GM12878 (cell line): ENCODE measurements at places on chromosomes 1 and 21.

DNA sequence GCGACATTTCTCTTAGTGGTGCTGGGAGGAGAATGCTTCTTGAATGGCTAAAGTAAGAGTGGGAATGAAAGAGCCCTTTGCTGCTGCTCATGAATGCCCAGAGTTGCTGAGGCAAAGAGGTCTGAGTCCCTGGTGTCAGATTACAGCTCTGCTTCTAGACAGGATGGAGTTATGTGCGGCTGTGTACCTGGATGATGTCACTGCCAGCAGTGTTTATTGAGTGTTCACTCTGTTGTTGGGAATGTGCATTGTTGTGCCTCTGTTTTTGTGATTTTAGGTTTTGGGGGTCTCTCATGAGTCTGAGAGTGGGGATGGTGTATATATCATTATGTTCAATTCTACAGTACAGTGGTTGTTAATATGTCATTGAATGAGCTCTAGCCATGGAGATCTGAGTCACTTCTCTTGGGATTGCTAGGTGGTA is 2.7 kb downstream of the CDC14A start:
- DNase-seq = no peak

GRCh38 chr1:22259551-22260282 is 116.8 kb upstream of the WNT4 start:
- no peak for DNase-seq

- DNase-seq = no peak
Measured at GRCh38 chr1:23356471-23357137, 12.5 kb upstream of the HNRNPR start.

- no peak for DNase-seq
Measured at GRCh38 chr1:9009438-9010370, 16.5 kb downstream of the SLC2A7 start.

DNA sequence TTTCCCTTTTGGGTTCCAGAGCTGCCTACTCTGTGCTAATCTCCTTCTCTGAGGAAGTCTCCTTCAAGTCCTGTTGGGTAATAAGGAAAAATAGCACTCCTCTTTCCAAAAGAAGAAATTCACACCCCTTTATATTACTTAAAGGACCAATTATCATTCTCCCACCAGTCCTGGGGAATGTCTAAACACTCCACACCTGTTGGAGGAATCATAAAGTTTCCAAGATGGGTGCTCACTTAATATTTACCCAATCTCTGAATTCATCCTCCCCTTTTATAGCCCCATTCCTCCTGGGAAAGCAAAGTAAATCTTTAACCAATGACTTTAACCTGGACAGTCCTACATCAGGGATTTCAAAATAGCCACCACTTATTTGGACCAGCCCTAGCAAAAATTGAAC is 873.1 kb downstream of the KCNT2 start:
- no peak for DNase-seq

- peak; percentile 46 for DNase-seq
Measured at GRCh38 chr1:93591676-93592550, 89.7 kb downstream of the BCAR3 start.

DNA sequence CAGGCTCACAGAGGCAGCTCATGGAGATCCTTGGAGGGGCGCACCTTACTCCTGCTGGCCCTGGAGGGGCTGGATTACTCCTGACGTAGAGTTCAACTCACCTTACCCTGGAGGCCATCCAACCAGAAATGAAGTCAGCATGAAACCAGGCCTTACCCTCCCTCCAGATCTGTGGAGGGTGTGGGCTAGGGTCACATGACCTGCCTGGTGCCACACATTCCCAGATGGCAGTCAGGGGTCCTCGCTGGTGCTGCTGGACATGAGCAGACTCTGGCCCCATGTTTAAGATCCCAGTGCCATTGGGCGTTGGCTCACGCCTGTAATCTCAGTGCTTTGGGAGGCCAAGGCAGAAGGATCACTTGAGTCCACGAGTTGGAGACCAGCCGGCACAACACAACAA is 4.5 kb downstream of the C21orf58 start:
- no peak for DNase-seq

- no peak for DNase-seq
Measured at GRCh38 chr1:33260439-33260838, 4.1 kb downstream of the ZNF362 start.

- DNase-seq = no peak
Measured at GRCh38 chr1:56068210-56068609, 511.2 kb downstream of the PLPP3 start.

GRCh38 chr1:27116232-27116631 is 38.7 kb downstream of the SLC9A1 start:
- DNase-seq = no peak

- no peak for DNase-seq
Measured at GRCh38 chr1:234854645-234855039, 244.7 kb upstream of the IRF2BP2 start.

- DNase-seq = no peak
Measured at GRCh38 chr1:41370756-41371420, 9.7 kb downstream of the FOXO6 start.

- no peak for DNase-seq
Measured at GRCh38 chr1:22141554-22142314, 1.2 kb downstream of the WNT4 start.

DNA sequence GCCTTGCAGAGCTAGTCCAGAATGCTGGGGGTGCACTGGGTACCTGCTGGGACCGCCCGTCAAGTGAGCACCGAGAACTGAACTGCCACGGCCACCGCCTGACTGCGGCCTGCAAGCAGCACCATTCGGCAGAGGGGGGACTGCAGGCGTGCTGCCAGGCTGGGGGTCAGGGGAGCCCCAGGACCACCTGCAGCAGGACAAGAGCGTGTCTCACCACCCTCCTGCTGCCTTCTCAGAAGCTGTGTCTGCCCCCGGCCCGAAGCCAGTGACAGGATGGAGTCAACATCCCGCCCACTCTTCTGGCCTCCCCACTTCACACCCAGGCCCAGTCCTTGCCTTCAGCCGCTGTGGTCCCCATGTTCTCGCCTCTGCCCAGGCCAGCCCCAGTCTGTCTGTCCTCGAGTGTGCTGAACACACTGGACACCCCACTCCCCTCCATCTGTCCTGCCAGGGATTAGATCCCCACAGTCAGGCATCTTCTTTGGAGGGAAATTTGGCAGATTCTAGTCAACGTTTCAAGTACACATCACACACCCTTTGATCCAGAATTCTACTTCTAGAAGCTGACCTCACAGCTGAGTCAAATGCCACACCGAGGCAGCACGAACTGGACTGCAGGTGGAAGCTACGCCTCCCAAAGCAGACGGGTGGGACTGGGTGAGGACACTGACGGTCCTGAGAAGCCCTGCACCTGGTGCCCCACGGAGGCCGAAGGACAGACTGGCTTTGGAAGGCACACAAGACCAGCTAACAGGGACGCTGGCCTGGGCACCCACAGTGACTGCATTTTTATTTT is 26.0 kb downstream of the PTTG1IP start:
- no peak for DNase-seq

- no peak for DNase-seq
Measured at GRCh38 chr1:88462096-88462487, 222.0 kb upstream of the PKN2 start.

- no peak for DNase-seq
Measured at GRCh38 chr1:109668123-109668775, 392 bp downstream of the GSTM2 start.

GRCh38 chr1:16017461-16018303 is at the start of gene HSPB7:
TSS of gene HSPB7 (minus strand) at chr1:16018043. CDS start at chr1:16017963, 80 bp downstream.
- no peak for DNase-seq

GRCh38 chr21:17725339-17725738 is 93.8 kb downstream of the C21orf91 start:
- no peak for DNase-seq

- no peak for DNase-seq
Measured at GRCh38 chr1:209838537-209838936, 10.8 kb downstream of the UTP25 start.

- no peak for DNase-seq
Measured at GRCh38 chr1:63600248-63600647, 7.0 kb downstream of the PGM1 start.

- DNase-seq = no peak
Measured at GRCh38 chr1:119882132-119883049, 13.9 kb downstream of the ADAM30 start.

GRCh38 chr1:223533708-223534107 is 131.8 kb downstream of the CAPN8 start:
- DNase-seq = no peak

DNA sequence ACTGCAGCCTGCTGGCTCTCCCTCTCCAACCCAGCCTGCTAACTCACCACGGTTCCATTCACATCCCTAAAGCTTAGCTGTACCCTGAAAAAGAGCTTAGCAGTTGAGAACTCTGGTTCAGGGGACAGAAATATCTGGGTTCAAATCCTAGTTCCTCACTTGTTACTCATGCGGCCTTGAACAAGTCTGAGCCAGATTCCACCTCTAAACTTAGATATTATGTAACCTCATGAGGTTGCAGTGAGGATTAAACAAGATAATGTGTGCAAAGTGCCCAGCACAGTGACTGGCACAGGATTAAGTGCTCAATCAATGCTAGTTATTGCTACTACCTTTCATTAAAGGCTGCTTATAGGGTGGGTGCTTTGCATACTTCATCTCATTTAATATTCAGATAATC is 41.3 kb upstream of the DHCR24 start:
- no peak for DNase-seq

- DNase-seq = no peak
Measured at GRCh38 chr1:7552402-7552801, 218.7 kb upstream of the VAMP3 start.

DNA sequence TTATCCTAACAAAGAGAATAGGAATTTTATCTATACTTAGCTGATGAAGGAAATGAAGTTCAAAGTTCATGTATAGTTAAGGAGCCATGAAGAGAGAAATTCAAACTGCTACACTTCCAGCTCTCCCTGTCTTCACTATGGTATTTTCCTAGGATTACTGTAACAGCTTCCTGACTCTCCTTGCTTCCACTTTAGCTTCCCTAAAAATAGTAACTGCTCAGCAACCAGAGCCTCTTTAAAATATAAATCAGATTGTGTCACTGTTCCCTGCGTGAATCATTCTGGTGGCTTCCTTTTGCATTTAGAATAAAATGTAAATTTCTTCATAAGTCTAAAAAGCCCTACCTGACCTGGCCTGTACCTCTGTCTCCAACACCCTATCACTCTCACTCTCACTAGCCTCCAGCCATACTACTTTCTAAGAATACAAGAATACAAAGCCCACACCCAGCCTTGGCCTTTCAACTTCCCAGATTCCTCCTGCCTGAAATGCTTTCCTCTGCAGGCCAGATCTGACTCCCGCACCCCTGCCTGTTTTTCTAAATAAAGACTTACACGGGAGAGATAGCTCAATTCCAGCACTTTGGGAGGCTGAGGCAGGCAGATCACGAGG is 30.5 kb downstream of the OR10J1 start:
- no peak for DNase-seq

- no peak for DNase-seq
Measured at GRCh38 chr1:151635479-151636072, 23.7 kb downstream of the SNX27 start.

GRCh38 chr1:15997637-15998280 is 6.3 kb upstream of the SRARP start:
- no peak for DNase-seq

GRCh38 chr1:216183454-216183853 is 239.8 kb downstream of the USH2A start:
- no peak for DNase-seq
